Panc1 (cell line): ENCODE measurements at places on chromosomes 5 and 9. TPM values are rescaled to one million over a fixed set of nuclear protein-coding genes. Genes with fewer than 3 reads are reported as not detected.

DNA sequence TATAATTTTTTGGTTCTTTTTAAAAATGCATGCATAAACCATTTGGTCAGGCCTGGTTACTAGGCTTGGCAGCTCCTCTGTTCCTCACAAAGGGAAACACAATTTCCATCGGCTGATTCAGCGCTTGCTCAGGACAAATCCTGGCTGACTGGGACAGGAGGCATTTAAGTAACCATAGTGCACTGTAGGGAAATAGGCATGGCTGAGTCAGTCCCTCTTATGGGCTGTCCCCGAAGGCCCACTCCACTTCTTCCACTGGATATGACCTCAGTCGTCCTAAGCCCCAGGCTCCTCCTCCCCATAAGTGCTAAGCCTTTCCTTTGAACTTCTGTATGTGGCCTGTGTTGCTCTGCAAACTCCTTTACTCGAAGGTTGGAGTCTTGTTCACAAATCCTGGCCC, 71.2 kb upstream of the GLIS3 start:
- no peak for DNase-seq

- DNase-seq, result no peak
These were observed 37.9 kb downstream of the SEMA5A start for GRCh38 chr5:9507974-9508373.

DNA sequence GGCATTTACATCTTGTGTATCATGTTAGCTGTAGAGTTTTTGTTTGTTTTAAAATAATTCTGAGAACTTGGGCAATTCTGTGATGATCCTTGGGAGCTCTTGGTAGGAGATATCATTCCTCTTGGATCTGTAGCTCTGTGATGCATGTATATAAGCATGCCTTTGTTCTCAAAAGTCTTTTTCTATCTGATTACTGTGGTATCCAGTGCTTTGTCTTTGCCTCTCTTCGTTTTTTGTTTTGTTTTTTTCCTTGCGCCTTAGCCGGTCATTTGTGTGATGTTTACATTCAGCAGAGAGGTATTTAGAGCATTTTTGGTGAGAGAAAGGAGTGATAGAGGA, 110.0 kb downstream of the PAM start:
- DNase-seq, result no peak

DNA sequence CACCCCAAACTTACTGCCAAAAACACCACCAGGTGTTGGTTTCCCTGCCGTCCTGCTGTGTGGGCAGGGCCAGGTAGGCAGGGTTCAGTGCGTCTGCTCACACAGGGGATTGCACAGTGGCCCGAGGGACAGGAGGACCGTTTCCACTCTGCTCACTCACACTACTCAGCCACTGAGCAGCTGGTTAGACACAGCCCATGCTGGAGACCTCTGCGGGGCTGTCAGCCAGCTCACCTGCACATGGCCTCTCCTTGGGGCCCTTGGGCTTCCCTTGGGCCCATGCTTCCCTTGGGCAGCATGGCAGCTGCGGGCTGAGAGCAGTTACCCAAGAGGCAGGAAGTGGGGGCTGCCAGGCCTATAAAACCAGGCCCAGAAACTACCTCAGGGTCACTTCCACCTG, 79.0 kb downstream of the SYK start:
- no peak for DNase-seq

- DNase-seq, result no peak
These were observed 4.2 kb downstream of the SLC34A3 start for GRCh38 chr9:137234758-137235423.

DNA sequence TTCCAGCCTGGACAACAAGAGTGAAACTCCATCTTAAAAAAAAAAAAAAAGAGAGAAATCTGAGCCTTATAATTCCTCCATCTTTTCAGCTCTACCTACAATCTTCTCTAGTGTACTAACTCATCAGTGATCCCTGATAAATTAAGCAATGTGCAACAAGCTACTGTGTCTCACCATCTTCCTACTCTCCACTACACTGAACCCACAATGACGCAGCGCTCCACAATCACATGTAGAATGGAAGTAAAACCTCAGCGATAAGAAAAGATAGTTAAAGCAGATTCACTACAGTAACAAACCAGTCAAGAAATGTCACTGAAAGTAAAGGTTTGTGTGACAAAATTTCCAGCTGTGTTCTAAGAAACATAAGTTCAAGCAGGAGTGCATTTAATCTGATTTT, 13.5 kb downstream of the ABCA1 start:
- no peak for DNase-seq

GRCh38 chr9:12846035-12846434, 71.2 kb downstream of the LURAP1L start:
- DNase-seq, result no peak

- DNase-seq, result no peak
These were observed 48.9 kb downstream of the AUH start for GRCh38 chr9:91312717-91313325.

- no peak for DNase-seq
These were observed 33.2 kb downstream of the SHB start for GRCh38 chr9:38035873-38036272.

DNA sequence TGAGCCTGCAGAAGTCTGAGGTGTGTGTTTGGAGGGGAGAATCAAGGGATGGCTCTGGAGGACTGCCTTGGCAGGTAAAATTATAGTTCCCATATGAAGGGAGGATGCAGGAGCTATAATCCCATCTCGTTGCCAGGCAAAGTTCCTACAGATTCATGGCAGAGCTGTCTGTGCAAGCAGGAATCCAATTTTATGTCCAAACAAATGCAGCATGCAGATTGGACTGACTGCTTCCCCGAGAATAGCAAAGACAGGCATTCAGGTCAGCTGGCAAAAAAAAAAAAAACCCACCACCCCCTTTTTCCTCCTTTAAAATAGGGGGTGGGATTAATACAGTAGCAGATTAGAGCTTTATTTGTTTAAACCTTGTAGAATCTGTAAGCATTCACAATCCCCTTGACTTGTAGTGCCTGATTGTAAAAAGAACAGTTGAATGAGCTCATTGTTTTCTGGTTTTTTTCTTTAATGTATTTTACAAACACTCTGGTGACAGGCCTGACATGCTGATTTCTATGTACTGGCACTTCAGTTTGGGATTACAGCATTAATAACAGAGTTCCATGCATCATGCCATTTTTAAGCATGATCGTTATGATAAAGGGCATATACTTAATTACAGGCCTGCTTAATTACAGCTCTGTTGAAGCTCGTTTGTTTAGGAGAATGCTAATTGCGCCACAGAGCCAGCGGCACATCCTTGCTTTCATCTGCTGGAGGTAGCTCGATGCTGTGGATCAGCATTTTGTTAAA, 141.4 kb upstream of the LMX1B start:
- no peak for DNase-seq

GRCh38 chr9:119291554-119291953, 77.7 kb downstream of the BRINP1 start:
- no peak for DNase-seq

DNA sequence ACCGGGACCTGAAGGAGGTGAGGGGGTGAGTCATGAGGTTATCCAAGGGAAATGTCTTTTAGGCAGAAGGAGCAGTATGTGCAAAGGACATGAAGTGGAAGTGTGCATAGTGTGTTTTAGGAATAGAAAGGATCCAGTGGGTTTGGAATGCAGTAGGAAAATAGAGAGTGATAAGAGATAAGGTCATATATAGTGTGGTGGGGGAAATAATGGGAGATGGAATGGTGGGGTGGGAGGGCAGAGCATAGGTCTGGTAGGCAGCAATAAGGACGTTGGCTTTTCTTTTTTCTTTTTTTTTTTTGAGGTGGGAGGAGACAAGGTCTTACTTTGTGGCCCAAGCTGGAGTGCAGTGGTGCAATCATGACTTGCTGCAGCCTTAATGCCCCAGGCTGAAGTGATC, 17.8 kb downstream of the SNX24 start:
- no peak for DNase-seq

DNA sequence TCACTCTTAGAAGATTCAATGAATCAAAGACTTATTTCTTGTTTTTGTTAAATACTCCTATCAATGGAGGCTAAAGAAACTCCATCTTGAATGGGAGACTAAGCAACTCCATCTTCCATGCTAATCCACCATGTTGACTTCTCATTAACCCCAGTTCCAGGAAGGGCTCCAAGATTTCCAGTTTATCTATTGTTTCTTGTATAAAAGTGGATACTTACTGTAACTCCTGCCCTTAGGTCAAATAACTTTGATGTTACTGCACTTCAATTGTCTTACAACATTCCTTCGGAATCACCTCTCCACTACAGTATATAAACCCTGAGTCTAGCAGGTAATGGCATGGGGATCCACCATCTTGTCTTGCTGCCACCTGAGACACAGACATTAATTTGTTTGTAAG, 63.0 kb downstream of the PUM3 start:
- DNase-seq, result no peak

DNA sequence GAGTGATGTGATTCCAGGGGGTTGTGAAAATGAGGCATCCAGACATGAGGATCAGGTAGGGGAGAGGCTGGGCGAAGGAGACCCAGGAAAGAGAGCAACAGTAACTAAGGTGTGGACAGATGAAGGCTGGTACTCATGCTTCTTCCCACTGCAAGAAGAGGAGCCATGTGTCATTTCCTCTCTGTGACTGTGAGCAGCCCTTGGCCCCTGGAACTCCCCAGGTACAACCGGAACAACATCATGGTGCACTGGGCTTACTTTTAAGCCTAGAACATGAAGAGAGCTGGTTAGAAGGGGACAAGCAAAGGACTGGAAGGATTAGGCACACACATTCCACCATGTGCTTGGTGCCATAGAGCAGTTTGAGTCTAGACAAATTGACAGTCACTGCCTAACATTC, 10.9 kb upstream of the IL12B start:
- DNase-seq, result no peak

GRCh38 chr5:12659686-12660085, 755.4 kb upstream of the CTNND2 start:
- DNase-seq, result no peak

DNA sequence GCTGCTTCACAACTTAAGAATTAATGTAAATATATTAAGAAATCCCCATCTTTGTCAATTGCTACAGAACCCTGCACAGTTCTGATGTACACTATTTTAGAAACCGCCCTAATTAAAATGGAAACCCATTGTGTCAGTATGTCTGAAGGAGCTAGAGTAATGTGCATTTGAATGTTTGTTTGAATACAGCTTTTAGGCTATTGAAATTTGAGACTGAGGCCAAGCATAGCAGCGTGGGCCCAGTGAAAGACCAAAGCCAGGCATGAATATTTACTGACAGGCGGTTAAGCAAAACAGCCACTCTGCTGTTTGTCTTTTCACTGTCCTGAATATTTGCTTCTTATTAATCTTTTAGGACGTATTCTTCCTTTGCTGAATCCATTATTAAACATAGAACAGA, 252.3 kb downstream of the IZUMO3 start:
- no peak for DNase-seq

DNA sequence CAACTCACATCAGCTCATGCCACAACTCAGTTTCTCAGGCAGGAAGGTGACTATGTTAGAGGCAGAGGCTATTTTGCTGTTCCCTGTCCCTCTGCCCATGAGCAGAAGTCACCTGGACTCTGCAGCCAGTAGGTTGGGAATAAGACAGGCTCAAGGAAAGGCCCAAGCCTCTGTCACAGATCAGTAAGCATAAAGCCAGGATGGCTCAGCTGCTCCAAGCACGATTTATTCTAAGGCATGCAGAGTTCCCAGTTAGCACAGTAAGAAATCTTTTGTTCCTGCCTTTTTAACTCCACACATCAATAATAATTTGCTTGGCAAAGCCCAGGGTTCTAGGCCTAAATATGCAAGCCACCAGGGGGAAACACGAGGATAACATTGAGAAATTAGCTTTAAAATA, 249.0 kb upstream of the ADRA1B start:
- no peak for DNase-seq

DNA sequence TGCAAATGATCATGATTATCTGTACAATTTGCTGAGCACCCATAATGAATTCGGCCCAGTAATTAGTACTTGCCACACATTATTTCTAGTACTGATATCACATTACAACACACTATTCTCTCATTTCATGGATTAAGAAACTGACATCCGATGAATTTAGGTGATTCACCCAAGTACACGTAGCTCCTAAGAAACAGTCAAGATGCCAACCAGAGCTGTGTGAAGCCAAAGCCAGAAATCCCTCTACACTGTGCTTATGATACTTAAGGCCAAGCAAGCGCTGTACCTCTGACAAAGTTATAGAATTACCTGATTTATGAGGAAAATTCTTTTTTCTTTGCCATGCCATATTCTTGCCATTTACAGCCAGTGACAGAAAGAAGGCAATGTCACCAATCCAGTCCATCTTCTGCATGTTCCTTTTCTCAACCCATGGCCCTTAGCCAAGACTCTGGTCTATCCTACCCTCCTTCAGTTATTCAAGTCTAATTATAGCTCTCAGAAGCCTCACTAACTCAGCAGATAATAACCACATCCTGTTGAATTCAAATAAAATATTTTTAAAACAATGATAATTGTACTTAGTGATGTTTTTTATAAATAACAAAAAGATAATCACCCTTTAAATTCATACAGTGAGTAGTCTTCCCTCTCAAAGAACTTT, 74.3 kb upstream of the PTGER4 start:
- DNase-seq, result no peak

- DNase-seq, result peak; percentile 28
These were observed 11.7 kb upstream of the OR13D1 start for GRCh38 chr9:104682642-104683041.

DNA sequence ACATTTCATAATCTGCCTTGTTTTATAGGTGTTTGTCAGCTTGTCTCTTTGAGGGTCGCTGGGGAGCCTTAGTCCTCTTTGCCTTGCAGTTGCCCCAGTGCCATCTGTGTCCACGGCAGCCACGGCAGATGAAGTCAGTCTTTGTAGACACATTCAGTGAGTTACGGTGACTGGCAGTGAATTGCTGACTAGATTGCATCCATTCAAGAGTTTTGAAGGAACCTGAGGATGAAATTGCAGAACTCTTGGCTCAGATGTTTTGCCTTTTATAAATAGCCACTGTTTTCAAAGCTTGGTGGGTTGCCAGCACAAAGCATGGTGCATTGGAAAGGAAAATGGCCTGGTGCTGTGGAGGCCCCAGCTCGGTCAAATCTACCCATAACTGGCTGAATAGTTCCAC, 125.6 kb downstream of the TRIO start:
- no peak for DNase-seq

The ADAM19 gene
- 3.5 TPM for total RNA-seq

The UBE2QL1 gene
- not detected for total RNA-seq

The ST8SIA4 gene
- 0.41 TPM for total RNA-seq

The MPDZ gene
- 16.6 TPM for total RNA-seq

The ARL14EPL gene
- total RNA-seq, result not detected

The ECM2 gene
- not detected for total RNA-seq

The SEMA6A gene
- 0.54 TPM for total RNA-seq

The FANCG gene
- 73.8 TPM for total RNA-seq

The C9orf153 gene
- not detected for total RNA-seq

The OR13C3 gene
- not detected for total RNA-seq

The MYMK gene
- not detected for total RNA-seq

The PCDHGC4 gene
- 0.57 TPM for total RNA-seq

The ANKRD18B gene
- total RNA-seq, result 7.3 TPM

The FNIP1 gene
- 48.3 TPM for total RNA-seq
